ENCODE measurements at places on chromosomes 2 and 18.

- no peak for DNase-seq
These were observed 79.3 kb downstream of the ACAA2 start for GRCh38 chr18:49733896-49734585.

DNA sequence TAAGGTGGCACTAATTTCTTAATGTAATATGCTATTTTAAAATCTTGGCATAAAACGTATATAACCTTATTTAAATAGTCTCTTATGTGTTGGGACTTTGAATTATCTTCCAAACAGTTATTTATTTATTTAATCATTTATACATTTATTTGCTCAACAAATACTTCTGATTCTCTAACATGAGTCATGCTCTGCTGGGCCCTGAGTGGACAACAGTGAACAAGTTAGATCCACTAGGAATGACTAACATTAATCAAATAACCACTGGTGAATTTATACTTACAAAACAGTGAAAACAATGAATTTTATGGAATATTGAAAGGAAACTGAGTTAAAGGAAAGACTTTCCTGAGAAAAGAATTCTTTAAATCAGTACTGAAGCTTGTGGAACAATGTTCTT is 1257.2 kb upstream of the CHAC2 start:
- no peak for DNase-seq

DNA sequence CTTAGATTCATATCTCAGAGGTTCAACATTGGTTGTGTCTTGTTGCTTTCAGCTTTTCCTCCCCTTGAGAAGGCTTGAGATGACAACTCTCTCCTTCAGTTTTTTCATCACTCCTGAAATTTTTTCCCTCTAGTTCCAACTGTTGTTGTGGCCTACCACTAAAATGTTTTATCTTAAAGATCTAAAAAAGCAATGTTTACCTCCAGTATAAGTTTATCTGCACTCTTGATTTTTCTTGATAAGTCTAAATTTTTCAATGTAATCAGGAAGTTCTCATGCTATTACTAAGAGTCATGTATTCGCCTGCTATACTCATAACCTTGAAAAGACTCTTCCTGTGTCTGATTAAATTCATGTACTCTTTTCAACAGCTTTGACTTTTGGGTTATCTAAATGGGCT is 366.3 kb upstream of the TFPI start:
- no peak for DNase-seq

- DNase-seq, result no peak
These were observed 483.0 kb upstream of the FSIP2 start for GRCh38 chr2:185255566-185255965.

- no peak for DNase-seq
These were observed 97.2 kb downstream of the SOS1 start for GRCh38 chr2:39023649-39024048.

GRCh38 chr2:233252227-233252626 is 754 bp downstream of the ATG16L1 start:
- no peak for DNase-seq

DNA sequence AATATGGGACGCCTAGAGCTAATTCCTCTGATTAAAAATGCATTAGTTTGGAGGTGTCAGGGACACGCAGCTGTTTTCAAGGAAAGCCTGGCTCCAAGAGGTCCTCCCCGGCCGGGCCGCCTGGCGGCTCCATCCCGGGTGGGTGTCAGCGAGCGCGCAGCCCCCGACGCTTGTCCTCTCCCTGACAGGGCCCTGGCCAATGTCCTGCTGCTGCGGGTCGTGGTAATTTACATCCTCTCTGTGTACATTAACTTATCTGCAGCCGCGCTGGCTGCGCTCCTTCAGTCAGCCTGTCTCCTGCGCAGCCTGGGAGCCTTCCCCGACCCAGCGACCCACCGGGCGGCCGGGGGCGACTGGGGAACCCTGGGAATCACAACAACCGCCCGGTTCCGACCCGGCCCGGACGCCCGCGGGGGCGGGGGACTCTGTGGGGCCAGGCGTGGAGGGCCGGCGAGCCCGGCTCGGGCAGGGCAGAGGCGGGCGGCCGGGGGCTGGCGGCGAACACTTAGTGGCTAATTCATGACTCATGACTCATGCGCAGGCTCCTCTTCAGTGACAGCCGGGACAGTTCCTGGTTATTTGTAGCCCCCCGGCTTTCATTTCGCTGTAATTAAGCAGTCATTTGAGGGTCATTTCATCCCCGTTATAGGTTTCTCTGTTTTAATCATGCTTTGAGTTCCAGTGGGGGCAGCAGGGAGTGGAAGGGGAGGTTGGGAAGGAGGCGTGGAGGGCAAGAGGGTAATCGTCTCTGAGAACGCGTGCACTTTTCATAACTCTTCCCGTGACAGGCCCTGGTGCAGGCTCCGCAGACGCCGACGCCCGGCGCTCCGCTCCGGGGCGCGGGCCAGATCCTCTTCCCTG is 141.9 kb upstream of the CTAGE1 start:
- peak; percentile 47 for DNase-seq

DNA sequence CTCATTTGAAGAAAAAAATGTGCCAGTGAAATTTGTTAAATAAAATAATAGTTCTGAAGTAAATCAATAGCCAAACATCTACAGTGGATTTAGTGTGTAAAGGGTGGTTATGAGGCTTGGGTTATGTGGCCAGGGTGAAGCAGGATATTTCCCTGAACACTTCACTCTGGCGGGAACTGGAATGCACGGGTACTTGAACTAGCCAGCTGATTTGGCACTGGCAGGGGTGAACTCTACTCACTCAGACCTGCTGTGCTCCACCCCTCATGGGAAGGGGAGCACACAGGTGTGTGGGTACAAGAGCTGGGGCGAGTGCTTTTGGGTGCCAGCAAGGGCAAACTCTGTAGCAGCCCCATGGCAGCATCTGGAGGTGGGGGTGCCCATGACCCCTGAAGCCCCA is 278.2 kb downstream of the CALCRL start:
- DNase-seq, result no peak

GRCh38 chr2:8638327-8638726 is 43.5 kb upstream of the ID2 start:
- DNase-seq, result peak; percentile 23

GRCh38 chr2:11500702-11501303 is 33.0 kb upstream of the GREB1 start:
- DNase-seq, result no peak

- DNase-seq, result no peak
These were observed 10.6 kb downstream of the MGAT4A start for GRCh38 chr2:98720286-98720685.

- no peak for DNase-seq
These were observed 221.0 kb downstream of the CDH20 start for GRCh38 chr18:61554117-61554776.

DNA sequence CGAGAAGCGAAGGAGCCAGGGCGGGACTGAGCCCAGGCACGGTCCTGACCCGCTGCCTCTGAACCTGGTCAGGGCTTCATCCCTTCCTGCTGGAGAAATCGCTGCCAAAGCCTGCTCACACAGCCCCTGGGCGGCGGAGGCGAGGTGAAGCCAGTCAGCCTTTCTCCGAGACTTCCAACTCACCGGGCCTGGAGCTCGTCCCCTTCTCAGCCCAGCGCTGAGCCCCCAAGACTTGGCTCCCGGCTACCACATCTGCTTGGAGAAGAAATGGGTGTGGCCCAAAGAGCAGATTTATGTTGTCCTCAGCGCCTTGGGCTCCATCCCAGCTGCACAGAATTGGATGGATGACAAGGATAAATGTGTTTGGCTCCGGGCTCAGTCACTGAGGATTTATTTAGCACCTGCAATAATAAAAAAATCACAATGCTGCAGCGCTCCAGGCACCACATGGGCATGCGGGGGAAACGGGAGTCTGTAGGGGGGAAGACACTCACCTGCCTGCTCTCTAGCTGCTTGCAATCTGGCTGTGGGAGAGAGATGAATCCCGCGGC is 64.9 kb downstream of the ACTR2 start:
- DNase-seq, result no peak

DNA sequence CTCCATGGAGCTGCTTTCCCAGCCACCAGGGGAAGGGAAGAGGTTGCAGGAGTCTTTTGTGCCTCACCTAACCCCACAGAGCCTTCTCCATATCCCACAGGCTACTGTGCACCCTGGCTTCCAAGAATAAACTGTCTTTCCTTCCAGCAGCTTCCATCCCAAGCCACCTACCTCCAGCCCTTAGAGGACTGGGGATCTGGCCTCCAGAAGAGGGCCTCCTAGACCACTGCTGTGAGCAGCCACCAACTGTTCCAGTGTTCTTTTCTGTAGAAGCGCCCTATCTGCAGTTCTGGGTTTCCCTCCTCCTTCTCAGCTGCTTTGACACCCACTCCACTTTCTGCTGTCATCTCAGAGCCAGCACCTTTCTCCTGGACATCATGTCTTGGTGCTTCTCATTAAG is 30.7 kb upstream of the REG3G start:
- no peak for DNase-seq

DNA sequence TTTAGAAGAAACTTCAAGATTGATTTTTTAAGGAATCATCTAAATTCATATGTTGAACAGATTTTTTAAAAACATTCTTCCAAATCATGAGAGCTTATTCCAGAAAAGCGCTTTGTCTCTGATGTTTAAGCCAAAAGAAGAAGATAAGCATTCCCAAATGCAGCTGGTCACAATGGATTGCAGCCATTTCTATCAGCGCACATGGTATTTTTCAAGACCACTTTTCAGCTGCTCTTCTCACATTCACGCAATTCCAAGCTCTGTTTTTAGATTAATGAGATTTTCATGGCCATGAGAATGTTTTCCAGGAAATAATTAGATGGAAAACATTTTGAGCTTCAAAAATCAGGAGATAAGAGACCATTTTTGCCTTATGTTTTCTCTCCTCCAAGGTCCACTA is 8.7 kb downstream of the OSBPL1A start:
- no peak for DNase-seq

GRCh38 chr2:202609381-202610145 is 25.2 kb upstream of the FAM117B start:
- DNase-seq, result no peak

GRCh38 chr2:207531032-207531952 is 1.5 kb downstream of the CREB1 start:
- no peak for DNase-seq

GRCh38 chr18:31591113-31591512 is 564 bp upstream of the TTR start:
- DNase-seq, result no peak

GRCh38 chr2:117943013-117943672 is 70.7 kb downstream of the CCDC93 start:
- no peak for DNase-seq

- no peak for DNase-seq
These were observed 10.0 kb downstream of the XRCC5 start for GRCh38 chr2:216119146-216119545.

- DNase-seq, result no peak
These were observed 12.2 kb downstream of the XDH start for GRCh38 chr2:31402388-31402787.

DNA sequence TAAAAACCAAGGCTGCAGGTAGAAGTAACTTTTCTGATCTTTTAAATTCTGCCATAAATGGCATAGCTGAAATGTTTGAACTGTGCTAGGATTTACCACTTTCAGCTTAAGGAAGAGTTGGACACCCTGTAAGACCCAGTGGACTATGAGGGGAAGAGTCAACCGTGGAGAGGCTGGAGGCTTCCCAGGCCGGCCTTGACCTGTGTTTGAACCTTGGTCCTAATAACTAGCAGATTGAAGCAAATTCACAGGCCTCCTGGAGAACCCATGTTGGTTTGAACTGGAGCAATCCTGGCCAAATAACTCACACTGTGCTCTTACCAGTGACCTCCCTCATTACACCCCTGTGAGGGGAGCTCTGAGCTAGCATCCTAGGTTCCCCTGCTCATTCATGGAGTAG is 87.2 kb upstream of the ALPP start:
- DNase-seq, result no peak

GRCh38 chr18:59715966-59716369 is 18.7 kb upstream of the CCBE1 start:
- DNase-seq, result no peak

DNA sequence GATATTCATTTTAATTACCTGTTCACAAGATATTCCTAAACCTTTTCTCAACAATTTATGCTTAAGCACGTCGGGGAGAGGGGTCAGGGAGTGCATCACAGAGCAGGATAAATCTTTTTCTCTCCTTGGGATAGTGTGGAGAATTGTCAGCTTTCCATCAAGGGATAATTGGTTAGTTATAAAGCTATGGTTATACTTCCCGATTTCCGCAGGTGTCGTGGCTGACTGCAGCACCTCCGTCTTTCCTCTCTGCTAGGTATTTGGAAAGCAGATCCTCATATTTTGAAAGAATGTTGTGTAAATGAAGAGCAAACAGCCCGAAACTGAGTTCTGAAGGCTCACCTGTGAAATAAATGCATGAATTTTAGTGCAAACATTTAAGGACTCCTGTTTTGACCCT is 778 bp downstream of the DYNC2LI1 start:
- DNase-seq, result no peak

GRCh38 chr2:182404975-182405561 is 21.8 kb downstream of the PDE1A start:
- DNase-seq, result no peak

GRCh38 chr2:144441711-144442141 is 78.2 kb downstream of the ZEB2 start:
- DNase-seq, result no peak

DNA sequence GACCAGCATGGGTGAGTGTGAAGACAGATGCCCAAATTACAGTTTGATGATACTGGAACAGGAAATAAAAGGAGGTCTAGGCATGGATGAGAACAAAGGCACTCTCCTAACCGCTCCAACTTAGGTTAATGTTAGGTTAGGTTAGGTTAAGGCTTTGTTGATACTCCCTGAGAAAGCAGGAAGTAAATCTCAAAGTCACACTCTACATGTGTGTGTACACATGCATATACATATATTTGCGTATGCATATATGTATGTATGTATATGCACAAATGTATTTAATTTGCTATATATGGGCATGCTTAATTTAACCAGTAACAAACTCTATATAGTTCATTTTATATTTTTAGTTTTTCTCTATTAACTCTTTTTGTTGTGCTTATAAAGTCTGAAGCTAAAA is 139.3 kb downstream of the UPP2 start:
- no peak for DNase-seq

- no peak for DNase-seq
These were observed 52.0 kb downstream of the ARL4C start for GRCh38 chr2:234444893-234445292.

DNA sequence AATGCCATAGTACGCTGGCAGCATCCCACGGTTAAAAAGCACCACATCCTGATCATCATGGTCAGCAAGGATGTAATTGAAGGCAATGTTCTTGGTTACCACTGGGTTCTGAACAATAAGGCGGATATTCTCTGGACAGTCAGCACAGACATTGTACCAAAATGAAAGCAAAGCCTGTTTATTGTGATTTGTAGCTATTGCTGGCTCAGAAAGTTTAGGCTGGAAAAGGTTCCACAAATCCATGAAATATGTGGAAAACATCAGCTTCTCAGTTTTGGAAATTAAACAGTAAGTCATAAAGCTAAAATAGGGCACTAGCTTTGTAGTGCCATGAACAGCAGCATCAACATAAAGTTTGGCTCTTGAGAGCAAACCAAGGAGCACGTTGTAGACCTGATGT is 52.2 kb downstream of the C2orf74 start:
- no peak for DNase-seq

- no peak for DNase-seq
These were observed 114.2 kb upstream of the EPC2 start for GRCh38 chr2:148530350-148530749.

Measured in neural crest cell (in vitro differentiated cells).